Activated T-cell treated with anti-CD3 and anti-CD28 coated beads for 48 hours (primary cell): ENCODE measurements at places on chromosomes 5 and 9.

DNA sequence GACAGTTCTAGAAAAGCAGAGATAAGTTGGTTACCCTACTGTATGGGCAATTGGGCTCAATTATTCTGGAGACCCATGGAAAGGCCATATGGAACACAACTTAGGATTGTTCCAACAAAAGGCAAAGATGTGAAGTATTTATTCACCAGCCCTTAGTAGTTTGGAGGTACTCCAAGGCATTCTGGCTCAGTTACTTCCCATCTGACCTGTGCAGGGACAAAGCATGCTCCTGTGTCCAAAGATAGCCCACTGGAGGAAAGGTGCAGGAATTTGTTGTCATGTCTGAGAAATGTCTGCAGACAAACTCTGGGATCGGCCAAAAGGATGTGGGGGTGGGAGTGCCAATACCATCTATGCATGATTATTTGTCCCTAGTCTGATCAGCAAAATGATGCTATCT, 279.5 kb upstream of the PTGER4 start:
- no peak for DNase-seq

- no peak for DNase-seq
These were observed 326.7 kb upstream of the EFNA5 start for GRCh38 chr5:107997338-107997980.

GRCh38 chr9:10806868-10807267, 194.1 kb upstream of the PTPRD start:
- DNase-seq = no peak

GRCh38 chr9:91321691-91322090, 40.0 kb downstream of the AUH start:
- no peak for DNase-seq

DNA sequence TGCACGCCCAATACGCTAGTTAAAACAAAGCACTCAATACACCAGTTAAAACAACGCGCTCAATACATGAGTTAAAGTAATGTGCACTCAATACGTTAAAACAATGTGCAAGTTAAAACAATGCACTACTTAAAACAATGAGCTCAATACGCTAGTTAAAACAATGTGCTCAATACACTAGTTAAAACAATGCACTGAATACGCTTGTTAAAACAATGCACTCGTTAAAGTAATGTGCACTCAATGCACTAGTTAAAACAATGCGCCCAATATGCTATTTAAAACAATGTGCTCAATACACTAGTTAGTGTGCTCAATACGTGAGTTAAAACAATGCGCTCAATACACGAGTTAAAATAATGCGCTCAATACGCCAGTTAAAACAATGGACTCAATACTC, 185.0 kb downstream of the TRIO start:
- no peak for DNase-seq

GRCh38 chr5:151106509-151106908, 25.7 kb upstream of the TNIP1 start:
- DNase-seq = no peak

DNA sequence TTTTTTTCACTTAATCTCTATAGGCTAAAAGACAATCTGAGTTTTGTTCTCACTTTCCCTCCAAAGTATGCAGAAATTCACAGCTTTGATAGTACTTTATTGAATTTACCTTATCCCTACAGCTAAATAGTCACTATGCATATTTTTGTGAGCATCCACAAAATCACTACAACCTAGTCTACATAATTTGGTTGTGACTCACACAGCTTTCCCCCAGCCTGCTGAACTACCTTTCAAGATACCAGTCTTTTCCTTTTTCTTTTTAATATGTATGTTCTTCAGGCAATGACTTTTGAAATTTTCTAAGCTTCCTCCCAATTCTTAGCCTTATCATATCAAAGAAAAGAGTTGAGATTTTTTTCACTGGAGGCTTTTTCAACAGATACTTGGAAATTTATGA, 347.3 kb upstream of the CDH6 start:
- DNase-seq = no peak

DNA sequence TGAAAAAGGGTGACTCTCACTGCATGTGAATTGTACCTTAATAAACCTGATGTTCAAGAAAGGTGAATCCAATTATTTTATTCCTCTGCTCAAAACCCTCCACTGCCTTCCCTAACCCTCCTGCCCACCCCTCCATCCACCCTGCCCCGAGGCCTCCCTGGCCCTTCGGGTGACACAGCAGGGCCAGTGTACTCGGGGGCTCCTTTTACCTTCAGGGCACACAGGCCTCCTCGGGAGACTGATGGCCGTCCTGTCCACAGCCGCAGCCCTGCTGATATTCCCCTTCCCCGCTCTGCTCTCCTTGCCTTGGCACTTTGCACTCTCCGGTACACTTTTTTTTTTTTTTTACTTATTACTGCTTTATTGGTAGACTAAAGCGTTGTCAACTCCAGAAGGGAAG, 234.0 kb downstream of the CACNA1B start:
- DNase-seq = no peak

DNA sequence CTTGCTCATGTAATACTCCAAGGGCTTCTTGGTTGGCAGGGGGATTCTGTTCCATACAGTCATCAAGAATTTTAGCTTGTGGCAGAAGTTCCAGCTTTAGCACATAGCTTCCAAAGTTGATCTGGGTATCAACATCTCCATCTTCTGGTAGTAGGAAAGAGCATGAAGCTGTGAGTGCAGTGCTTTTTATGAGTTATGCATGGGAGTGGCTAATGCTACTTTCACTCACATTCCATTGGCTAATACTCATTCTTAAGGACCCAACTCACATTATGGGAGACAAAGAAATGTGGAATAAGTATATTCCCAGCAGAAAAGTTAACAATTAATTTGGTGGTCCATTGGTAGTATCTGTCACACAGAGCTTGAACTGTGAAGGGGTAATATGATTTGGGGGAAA, 194.2 kb upstream of the CHD1 start:
- no peak for DNase-seq

- DNase-seq = no peak
These were observed 45.9 kb downstream of the C9orf50 start for GRCh38 chr9:129574911-129575585.

- DNase-seq = no peak
These were observed 272.6 kb upstream of the IRX2 start for GRCh38 chr5:3024126-3024525.

DNA sequence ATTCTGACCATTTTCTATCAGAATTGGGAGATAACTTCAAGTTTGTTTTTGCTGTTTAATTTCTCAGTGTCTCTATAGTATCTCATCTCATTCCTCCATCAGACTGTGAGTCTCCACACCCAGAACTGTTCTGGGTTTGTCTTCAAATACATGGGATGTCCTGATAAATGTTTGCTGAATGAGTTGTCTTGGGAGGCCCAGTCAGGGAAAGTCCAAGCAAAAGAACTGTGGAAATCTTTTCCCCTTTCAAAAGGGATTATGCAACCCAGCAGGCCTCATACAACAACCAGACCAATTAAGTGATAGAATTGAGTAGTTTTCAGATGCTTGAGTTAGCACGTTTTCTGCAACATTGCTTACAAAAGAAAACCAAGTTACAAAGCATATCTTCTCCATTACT, 324.4 kb downstream of the BRINP1 start:
- DNase-seq = no peak

DNA sequence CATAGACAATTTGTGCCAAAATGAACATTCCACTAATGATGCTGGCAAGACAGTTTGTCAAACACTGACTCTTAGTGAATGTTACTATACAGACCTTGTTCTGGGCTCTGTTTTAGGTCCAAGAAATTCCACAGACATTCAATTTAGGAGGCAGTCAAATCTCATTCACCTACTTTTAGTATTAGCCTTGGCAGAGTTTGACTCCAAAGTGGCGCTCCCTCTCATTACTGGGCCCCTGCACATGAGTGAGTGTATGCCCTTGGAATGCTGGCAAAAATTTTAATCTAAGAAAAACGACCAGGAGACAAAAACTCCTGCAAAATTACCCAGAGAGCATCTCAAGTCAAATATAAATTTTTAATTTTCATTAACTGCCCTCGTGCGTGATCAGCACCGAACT, 94.9 kb upstream of the SLC27A6 start:
- no peak for DNase-seq

DNA sequence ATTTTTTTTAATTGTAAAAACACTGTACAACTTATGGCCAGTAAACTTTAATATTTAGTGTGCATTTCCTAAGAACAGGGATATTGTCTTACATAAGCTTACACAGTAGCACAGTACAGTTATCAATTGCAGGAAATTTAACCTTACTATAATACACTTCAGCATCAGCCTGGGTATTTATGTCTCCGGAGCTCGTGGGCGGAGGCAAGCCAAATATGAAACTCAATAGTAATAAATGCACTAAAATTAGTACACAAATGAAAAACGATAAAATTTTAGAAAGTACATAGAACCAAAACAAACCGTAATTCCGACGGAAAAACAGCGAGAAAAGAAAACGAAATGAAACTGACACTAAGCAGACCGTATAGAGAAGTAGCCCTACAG, 91.2 kb downstream of the ANXA2R start:
- DNase-seq = no peak

GRCh38 chr9:124941679-124942561, 1.0 kb upstream of the GOLGA1 start:
- DNase-seq = peak; percentile 57

GRCh38 chr5:96829297-96829696, 21.6 kb upstream of the ERAP1 start:
- DNase-seq = no peak
